ENCODE measurements at places on chromosomes 4 and X.

- H3K4me1 ChIP-seq, result no peaks in the 10 kb centered on the region
- H3K36me3 ChIP-seq, result no peaks in the 10 kb centered on the region
- DNase-seq, result no peak
- H3K4me3 ChIP-seq, result no peak overlapping the region
- peaks cover 6% of the 10 kb centered on the region for H3K27me3 ChIP-seq
Measured at GRCh38 chr4:15870079-15870478, 68.5 kb downstream of the FGFBP1 start.

DNA sequence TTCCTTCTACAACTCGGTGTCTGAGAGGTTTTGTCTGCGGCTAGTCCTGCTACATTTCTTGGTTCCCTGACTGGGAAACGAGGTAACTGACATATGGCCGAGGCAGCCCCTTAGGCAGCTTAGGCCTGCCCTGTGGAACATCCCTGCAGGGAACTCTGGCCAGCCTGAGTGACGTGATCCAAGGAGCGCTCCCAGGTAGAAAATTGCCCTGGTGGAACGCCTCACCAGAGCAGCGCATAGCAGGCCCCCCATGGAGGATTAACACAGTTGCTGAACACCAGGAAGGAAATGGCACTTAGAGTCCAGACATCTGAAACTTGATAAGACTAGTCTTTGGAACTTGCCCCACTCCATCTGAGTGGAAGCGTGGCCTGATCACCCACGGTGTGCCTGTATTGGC is 837.4 kb upstream of the NDST4 start:
- H3K4me1 ChIP-seq, result no peaks in the 10 kb centered on the region
- no peak overlapping the region for H3K27ac ChIP-seq
- H3K36me3 ChIP-seq, result no peaks in the 10 kb centered on the region
- no peak overlapping the region for H3K4me3 ChIP-seq
- H3K27me3 ChIP-seq, result no peaks in the 10 kb centered on the region

DNA sequence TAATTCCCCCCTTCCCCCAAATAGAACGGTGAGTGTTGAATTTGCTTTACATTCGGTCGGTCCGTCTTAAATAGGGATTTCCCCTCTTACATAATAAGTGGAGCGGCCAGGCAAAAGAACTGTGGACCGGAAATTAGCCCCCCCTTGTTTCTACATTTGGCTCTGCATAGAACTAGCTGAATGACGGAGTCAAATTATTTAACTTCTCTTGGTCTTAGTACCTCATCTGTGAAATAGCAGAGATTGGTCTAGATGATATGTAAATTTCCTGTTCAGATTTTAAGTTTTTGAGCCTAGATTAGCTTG is 1.3 kb downstream of the SPATA18 start:
- peaks cover 20% of the 10 kb centered on the region for H3K36me3 ChIP-seq
- H3K4me1 ChIP-seq, result peaks cover 13% of the 10 kb centered on the region
- H3K27me3 ChIP-seq, result peaks cover 52% of the 10 kb centered on the region
- no peak overlapping the region for H3K27ac ChIP-seq
- no peak for DNase-seq

DNA sequence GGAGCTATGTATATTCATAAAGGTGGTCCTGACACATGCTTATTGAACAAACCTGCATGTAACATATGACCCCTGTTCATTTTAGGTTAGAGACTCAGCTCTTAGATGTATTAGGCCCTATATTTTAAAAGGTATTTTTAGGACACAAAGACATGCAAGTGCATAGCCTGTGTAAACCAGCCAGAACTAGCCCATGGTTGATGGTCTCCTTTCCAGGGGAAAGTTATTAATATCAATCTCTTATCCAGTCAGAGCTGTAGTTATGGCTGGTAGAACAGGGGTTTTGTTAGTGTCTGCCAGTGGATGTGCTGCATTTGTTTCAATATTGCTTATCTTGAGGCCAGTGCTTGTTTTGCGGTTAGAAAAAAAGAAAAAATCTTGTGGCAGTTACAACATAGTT is 488.6 kb downstream of the KCTD8 start:
- no peak for DNase-seq
- no peak overlapping the region for H3K4me3 ChIP-seq

DNA sequence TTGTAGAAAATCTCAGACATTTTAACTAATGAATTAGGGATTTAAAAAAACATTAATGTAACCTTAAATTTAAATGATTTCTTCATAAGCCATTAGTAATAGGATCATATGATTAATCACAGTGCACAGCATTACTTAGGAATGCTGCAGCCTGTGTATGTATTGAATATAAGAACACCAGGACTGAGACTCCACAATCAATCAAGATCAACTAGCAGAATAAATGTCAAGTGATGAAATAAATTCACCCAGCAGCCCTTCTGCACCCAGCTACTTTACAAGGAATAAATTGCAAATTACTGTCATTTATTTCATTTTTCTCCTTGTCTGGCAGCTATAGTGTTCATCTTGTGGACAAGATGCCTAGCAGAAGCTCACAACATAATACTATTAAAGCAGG is 46.5 kb downstream of the NEIL3 start:
- no peak overlapping the region for H3K27ac ChIP-seq
- H3K4me3 ChIP-seq, result no peak overlapping the region
- H3K4me1 ChIP-seq, result peaks cover 6% of the 10 kb centered on the region
- H3K36me3 ChIP-seq, result peaks cover 19% of the 10 kb centered on the region
- DNase-seq, result no peak

- H3K4me3 ChIP-seq, result no peak overlapping the region
- H3K4me1 ChIP-seq, result peaks cover 45% of the 10 kb centered on the region
- no peak for DNase-seq
Measured at GRCh38 chr4:176631611-176632010, 161.1 kb downstream of the VEGFC start.

DNA sequence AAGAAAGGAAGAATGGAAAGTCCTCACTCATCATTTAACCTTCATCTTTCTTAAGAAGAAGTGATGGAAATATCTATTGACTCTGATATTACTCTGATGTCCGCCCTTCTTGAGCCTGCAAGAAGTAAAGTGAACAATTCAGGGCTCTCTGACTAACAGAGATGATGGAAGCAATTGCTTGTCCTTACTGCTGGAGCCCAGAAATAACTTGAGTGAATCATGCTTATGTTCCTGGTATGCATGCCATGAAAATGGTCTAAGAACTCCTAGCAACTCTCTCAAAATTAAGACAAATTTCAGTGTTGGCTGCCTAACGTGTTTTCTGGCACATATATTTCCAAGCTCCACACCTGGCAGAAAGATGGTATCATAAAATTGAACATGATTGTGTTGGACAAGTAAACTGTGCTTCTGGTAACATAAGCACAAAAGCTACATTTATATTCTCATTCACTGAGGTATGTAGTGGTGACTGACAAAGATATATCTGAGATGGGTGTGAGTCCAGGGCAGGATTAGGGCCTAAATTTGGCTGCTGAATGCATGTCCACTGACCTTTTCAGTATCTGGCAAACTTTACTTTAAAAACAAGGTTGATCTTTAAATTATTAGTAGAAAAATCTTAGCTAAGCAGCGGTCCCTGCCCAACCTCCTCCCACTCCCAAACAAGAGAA is 109.2 kb upstream of the OTUD4 start:
- no peaks in the 10 kb centered on the region for H3K4me1 ChIP-seq
- no peaks in the 10 kb centered on the region for H3K36me3 ChIP-seq
- no peak overlapping the region for H3K27ac ChIP-seq

GRCh38 chrX:115324194-115324593 is 34.7 kb downstream of the LUZP4 start:
- H3K4me1 ChIP-seq, result no peaks in the 10 kb centered on the region
- no peaks in the 10 kb centered on the region for H3K36me3 ChIP-seq
- no peak overlapping the region for H3K4me3 ChIP-seq
- no peak for DNase-seq
- H3K27me3 ChIP-seq, result no peaks in the 10 kb centered on the region

DNA sequence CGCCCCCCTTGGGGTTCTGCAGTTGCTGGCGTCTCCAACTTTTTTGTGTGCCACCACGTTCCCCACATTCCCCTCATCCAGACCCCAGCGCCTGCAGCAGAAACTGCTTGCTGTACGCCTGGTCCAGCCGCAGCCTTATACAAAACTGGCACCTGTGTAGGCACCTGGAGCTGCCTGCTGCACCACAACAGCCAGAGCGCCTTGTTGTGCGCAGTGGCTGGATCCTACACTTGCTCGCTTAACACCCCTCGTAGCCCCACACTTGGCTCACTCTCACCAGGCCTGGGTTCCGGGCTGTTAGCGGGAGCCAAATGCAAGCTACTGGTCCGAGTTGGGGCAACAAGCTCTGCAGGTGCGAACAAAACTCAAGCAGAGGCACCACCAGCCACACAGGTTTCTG is 136.8 kb downstream of the TECRL start:
- no peak for DNase-seq
- H3K27ac ChIP-seq, result no peak overlapping the region
- H3K4me1 ChIP-seq, result peaks cover 4% of the 10 kb centered on the region
- no peak overlapping the region for H3K4me3 ChIP-seq
- H3K27me3 ChIP-seq, result no peaks in the 10 kb centered on the region

GRCh38 chr4:29722253-29722652 is 997.9 kb upstream of the PCDH7 start:
- no peak for DNase-seq
- no peak overlapping the region for H3K27ac ChIP-seq
- H3K27me3 ChIP-seq, result no peaks in the 10 kb centered on the region
- H3K4me3 ChIP-seq, result no peak overlapping the region
- no peaks in the 10 kb centered on the region for H3K4me1 ChIP-seq

- H3K36me3 ChIP-seq, result peaks cover 23% of the 10 kb centered on the region
- no peak overlapping the region for H3K4me3 ChIP-seq
- peaks cover 3% of the 10 kb centered on the region for H3K27me3 ChIP-seq
- no peaks in the 10 kb centered on the region for H3K4me1 ChIP-seq
- H3K27ac ChIP-seq, result no peak overlapping the region
- DNase-seq, result peak; percentile 38
Measured at GRCh38 chr4:25223802-25224375, 9.9 kb upstream of the PI4K2B start.

DNA sequence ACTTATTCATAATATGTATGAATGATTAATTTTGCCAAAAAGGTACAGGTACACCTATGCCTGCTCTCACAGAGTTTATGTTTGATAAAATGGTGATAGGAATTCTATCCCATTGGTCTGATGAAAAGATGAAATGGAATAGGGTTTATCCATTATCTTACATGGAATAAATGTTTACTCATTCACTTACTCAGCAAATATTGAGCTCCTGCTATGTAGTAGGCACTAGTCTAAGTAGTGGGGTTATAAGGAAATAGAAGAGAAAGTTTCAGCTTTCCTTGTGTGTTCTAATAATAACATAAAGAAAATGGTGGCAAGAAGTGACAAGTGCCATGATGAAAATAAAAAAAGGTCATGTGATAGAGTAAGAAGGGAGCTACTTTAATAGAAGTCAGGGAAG is 12.4 kb upstream of the SLC10A7 start:
- H3K27ac ChIP-seq, result no peak overlapping the region
- no peak overlapping the region for H3K4me3 ChIP-seq
- no peaks in the 10 kb centered on the region for H3K36me3 ChIP-seq
